ENCODE measurements at places on chromosomes 6 and 20. TPM values are rescaled to one million over a fixed set of nuclear protein-coding genes. Genes with fewer than 3 reads are reported as not detected.

The RGS17 gene
- total RNA-seq: 5.9 TPM

The DSP gene
- total RNA-seq: under 0.01 TPM

GRCh38 chr6:131431718-131432117, 141.3 kb upstream of the ARG1 start:
- DNase-seq: no peak

The PLCB1 gene
- 13.4 TPM for total RNA-seq

- no peak for DNase-seq
Measured at GRCh38 chr20:44187772-44188709, 1.1 kb upstream of the JPH2 start.

DNA sequence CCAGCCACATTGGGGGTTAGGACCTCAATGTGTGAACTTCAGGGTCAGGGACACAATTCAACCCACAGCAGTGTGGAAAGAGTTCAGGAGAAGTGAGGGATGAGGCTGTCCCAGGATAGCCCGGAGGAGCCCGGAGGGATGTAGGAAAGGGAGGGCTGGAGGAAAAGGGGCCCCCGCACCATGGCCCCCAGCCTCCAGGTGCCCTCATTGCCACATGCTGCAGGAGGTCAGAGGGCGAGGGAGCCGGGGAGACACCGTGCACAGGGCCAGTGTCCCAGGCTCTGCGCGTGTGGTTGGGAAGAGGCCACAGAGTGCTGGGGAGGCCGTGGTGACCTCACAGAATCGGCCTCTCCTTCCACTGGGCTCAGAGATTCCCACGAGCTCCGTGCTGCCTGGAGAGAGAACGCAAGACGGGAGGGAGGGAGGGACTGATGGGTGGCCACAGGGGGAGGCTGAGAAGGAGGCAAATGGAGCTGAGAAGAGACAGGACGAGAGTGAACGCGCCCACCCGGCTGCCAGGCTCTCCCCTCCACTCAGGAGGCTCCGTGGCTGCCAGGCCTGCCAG, 215.1 kb downstream of the DLL1 start:
- DNase-seq: no peak

DNA sequence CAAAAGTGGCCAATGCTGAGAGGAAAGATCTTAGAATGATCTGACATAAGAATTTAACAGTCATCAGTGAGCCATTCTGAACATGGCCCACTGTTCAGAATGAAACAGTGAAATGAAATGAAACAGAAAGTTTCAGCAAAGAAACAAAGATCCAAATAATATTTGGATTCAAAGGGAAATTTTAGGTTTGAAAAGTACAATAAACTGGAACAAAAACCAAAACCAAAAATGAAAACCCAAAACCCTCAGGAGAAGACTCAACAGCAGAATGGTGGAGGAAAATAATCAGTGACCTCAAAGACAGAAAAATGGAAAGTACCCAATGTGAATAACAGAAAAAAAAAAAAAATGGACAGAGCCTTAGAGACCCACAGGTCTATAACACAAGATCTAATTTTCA, 66.1 kb upstream of the EMILIN3 start:
- no peak for DNase-seq

DNA sequence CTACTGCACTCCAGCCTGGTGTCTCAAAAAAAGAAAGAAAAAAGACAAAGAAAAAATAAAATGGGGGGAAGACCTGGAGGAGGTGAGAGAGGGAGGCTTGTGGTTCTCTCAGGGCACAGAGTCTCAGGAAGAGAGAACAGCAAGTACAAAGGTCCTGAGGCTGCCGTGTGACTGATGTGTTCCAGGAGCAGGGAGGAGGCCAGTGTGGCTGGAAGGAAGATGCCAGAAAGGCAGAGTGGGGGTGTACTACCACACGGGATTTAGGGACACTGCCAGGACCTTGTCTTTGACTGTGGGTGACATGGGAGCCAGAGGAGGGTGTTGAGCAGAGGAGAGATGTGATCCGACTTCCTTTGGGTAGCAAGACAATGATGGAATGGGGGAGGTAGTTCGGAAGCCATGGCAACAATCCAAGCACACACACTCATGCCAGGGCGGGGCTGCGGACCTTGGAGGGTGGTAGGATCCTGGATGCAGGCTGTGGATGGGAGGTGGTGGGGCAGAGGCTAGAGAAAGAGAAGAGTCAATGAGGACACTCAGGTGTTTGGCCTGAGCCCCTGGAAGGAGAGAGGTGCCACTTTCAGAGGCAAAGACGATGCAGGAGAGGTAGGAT, 136.4 kb upstream of the PTPN1 start:
- no peak for DNase-seq

The GABRR2 gene
- 0.26 TPM for total RNA-seq

- no peak for DNase-seq
Measured at GRCh38 chr20:46056027-46056833, 27.2 kb downstream of the SLC12A5 start.

GRCh38 chr20:35767683-35768481, 3.9 kb upstream of the PHF20 start:
- DNase-seq: no peak

DNA sequence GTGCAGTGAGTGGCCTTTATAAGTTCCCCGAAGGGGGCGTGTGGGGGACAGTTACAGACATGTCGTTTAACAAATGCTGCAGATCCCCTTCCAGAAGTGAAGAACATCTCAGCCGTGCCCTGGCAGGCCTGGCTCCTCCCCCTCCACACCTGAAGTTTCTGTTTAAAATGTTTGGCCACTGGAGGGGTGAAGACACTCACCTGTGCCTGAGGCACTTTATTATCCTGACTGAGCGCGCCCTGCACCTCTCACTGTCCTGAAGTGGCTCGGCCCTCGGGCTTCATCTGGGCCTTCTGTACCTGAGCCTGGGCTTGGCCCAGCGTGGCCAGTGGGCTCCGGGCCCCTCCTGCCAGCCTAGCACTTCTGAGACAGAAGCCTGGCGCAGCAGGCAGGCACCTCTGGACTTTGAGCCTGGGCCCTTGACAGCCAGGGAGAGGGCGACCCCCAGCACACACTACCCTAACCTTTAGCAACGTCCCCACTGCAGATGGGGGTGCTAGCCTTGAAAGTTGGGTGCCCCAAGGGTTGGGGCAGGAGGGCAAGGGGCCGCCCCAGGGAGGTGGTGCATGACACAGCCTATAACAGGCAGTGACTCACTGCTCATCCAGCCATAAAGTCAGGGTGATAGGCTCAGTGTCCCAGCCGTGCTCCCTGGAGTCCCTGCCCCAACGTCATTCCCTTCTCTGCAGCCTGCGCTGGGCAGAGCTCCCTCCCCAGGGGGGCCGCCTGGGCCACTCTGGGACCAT, 13.6 kb upstream of the GATA5 start:
- DNase-seq: no peak

GRCh38 chr6:35669451-35670045, 19.2 kb downstream of the FKBP5 start:
- DNase-seq: no peak

DNA sequence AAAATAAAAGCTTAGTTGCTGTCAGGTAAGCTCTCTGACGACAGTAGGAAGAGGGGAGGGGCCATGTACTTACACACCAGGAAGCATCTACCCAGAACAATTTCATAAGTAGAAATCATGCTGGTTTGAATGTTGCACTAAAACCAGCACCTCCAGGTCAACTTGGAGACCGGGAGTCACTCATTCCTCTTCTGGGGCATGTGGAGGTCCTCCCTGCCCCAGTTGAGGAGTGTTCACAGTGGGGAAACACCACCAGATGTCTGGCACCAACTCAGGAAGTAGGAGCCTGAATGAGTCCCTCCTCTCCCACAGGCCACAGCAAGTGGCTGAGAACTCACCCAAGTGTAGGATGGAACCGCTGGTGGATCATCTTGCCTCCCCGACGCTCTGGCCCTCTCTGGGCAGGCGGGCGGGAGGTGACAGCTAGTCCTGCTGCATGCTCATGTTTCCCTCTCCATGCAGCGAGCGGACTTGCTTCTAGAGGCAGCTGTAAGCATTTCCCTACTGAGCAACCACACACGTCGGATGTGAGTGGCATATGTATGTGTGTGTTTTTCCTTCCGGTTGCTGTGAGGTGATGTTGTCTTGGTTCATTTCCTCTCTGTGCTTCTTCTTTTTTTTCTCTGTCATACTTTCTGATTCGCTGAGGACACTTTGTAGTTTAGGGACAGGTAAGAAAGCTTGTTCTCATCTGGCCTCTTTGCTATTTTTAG, 149.5 kb upstream of the NEDD9 start:
- DNase-seq: no peak

The DNAH8 gene
- total RNA-seq: under 0.01 TPM

- DNase-seq: no peak
Measured at GRCh38 chr6:113683968-113684367, 173.2 kb upstream of the MARCKS start.

DNA sequence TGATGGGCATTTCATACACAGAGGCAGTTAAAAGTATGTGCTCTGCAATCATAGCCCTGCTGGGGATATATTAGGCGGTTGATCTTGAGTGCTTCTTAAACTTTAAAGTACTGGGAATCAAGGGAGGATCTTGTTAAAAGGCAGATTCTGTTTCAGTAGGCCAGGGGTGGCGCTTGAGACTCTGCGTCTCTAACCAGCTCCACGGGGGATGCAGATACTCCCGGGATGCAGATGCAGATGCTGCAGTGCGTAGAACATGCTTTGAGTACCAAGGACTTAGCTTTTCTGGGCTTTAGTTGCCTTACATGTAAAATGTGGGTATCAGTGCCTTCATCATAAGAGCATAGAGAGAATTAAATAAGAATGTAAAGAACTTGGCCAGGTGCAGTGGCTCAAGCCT, 44.4 kb upstream of the ENPP5 start:
- no peak for DNase-seq

DNA sequence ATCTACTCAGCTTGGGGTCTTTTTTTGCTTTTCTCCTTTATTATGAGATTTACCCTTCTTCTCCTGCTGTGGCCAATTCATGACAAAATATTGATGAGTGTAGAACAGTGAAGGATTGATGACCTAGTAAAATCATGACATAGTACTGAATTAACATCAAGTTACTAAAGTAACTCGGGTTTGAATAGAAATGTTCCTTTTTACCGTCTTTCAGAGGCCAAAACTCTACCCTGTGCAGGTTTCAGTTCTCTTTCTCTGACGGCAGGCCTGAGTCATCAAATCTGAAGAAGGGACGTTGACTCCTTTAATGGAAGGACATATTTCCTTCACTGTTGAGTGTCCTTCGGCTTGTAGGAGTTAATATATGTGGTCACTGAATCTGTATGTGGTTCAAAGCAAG, 80.7 kb downstream of the RREB1 start:
- DNase-seq: no peak

GRCh38 chr20:51584737-51585136, 42.2 kb upstream of the NFATC2 start:
- no peak for DNase-seq

- DNase-seq: no peak
Measured at GRCh38 chr6:22099231-22099630, 197.6 kb downstream of the PRL start.

The GRM1 gene
- 0.17 TPM for total RNA-seq

The BPIFB2 gene
- not detected for total RNA-seq

The DTNBP1 gene
- total RNA-seq: 9.9 TPM

DNA sequence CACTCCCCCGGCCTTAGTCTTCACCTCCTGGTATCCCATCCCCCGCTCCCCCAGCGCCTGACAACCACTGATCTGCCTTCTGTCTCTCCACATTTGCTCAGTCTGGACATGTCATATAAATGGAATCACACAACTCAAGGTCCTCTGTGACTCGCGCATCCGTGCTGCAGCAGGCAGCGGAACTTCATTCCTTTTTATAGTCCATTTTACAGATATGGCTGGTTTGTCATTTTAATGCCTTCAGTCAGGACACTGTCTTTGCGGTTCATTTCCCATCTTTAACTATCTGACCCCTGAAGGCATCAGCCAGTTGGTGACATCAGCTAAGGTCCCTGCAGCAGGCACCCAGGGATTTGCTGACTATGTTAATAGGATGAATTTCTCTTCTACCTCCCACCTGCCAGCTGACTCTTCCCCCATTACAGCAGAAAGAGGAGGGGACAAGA, 125.7 kb downstream of the ZMYND8 start:
- DNase-seq: no peak

DNA sequence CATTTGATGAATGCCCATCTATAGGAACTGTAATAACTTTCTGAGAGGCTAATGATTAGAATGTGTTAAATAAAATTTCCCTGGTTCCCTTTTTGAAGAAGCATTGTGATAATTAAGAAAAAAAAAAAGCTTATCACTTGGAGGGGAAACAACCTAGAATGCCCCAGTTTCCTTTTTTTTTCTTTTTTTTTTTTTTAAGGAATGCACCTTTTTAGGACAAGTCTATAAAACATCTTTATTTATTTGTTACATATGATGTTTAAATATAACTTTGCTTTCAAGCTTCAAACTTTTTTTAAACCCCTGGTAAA, 7.3 kb upstream of the MRPS10 start:
- no peak for DNase-seq

GRCh38 chr6:24996269-24996836, 60.6 kb upstream of the RIPOR2 start:
- DNase-seq: no peak

The ZMYND8 gene
- 7.4 TPM for total RNA-seq

- no peak for DNase-seq
Measured at GRCh38 chr20:44390280-44390679, 34.8 kb downstream of the HNF4A start.

- DNase-seq: no peak
Measured at GRCh38 chr6:167946007-167946406, 51.5 kb upstream of the KIF25 start.

GRCh38 chr6:22322103-22323030, 25.5 kb upstream of the PRL start:
- DNase-seq: peak; percentile 24

- no peak for DNase-seq
Measured at GRCh38 chr20:60152792-60153191, 194.6 kb downstream of the CDH26 start.

- DNase-seq: peak; percentile 29
Measured at GRCh38 chr6:108497883-108498282, 62.8 kb upstream of the FOXO3 start.

- no peak for DNase-seq
Measured at GRCh38 chr20:3128275-3128984, 31.2 kb downstream of the FASTKD5 start.

- DNase-seq: no peak
Measured at GRCh38 chr20:9330151-9330550, 184.2 kb upstream of the LAMP5 start.

- no peak for DNase-seq
Measured at GRCh38 chr20:41413169-41413568, 46.6 kb upstream of the EMILIN3 start.

DNA sequence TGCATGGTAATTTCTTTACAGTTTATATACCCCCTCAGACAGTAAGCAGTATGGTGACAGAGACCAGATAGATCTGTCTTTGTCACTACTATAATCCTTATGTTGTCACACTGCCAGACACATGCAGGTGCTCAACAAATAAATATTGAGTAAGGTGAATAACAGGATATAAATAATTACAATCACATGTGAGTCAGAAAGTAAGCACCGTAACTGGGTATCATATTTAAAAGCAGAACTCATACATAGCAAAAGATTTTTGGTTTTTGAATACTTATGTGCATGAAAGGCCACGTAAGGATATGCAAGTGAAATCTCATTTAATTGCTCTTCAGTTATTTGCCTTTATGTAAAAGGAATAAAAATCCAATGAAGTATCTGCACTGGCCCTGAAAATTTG, 17.4 kb downstream of the CNBD2 start:
- DNase-seq: no peak

- DNase-seq: peak; percentile 39
Measured at GRCh38 chr6:149318581-149319286, 1.2 kb downstream of the TAB2 start.
